ENCODE measurements at places on chromosomes 3 and 15. TPM values are rescaled to one million over a fixed set of nuclear protein-coding genes. Genes with fewer than 3 reads are reported as not detected.
A peak's percentile ranks its signal among the peaks of the same experiment; 100 is the strongest.

- H3K4me1 ChIP-seq, result peaks cover 9% of the 10 kb centered on the region
- no peak overlapping the region for H3K4me3 ChIP-seq
- no peaks in the 10 kb centered on the region for H3K36me3 ChIP-seq
- no peaks in the 10 kb centered on the region for H3K27me3 ChIP-seq
- DNase-seq, result no peak
Measured at GRCh38 chr15:59176653-59177316, 29.9 kb upstream of the LDHAL6B start.

DNA sequence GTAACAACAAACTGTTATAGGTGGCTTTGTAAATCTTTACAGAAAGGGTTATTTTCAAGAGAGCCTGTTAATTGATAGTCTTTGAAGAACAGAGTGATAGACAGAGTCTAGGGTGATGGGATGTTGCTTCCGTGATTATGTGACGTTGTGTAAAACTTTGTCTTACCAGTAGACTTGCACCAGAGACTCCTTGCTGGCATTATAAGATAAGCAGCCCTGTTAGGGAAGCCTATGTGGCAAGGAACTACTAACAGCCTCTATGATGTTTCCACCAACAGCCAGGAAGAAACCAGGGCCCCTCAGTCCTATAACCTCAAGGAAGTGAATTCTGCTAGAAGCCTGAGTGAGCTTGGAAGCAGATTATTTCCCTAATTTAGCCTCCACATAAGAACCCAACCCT is 18.9 kb downstream of the STT3B start:
- no peak for DNase-seq
- no peaks in the 10 kb centered on the region for H3K27me3 ChIP-seq
- peaks cover 17% of the 10 kb centered on the region for H3K4me1 ChIP-seq
- H3K36me3 ChIP-seq, result no peaks in the 10 kb centered on the region
- H3K4me3 ChIP-seq, result no peak overlapping the region

DNA sequence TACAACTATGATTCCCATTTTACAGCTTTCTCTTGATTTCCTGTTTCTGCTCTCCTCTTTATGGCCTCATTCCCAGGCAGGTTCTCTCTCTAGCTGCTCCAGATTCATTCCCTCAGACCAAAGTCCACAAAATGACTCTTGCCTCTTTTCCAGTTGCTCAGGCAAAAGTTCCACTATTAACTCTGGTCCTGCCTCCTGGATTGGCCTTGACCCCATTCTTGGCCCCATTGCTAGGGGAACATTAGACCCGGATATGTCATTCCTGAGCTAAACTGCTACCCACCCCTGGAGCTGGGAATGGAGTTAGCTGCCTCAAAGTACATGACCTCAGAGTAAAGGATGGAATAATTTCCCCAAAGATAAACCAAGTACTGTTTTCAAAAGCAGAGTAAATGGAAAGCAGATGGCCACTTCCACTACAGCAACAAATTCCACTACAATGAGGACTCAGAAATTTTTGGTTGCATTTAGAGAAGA is 73.0 kb upstream of the GAP43 start:
- DNase-seq, result no peak
- no peaks in the 10 kb centered on the region for H3K4me1 ChIP-seq
- no peaks in the 10 kb centered on the region for H3K27me3 ChIP-seq
- H3K4me3 ChIP-seq, result no peak overlapping the region

DNA sequence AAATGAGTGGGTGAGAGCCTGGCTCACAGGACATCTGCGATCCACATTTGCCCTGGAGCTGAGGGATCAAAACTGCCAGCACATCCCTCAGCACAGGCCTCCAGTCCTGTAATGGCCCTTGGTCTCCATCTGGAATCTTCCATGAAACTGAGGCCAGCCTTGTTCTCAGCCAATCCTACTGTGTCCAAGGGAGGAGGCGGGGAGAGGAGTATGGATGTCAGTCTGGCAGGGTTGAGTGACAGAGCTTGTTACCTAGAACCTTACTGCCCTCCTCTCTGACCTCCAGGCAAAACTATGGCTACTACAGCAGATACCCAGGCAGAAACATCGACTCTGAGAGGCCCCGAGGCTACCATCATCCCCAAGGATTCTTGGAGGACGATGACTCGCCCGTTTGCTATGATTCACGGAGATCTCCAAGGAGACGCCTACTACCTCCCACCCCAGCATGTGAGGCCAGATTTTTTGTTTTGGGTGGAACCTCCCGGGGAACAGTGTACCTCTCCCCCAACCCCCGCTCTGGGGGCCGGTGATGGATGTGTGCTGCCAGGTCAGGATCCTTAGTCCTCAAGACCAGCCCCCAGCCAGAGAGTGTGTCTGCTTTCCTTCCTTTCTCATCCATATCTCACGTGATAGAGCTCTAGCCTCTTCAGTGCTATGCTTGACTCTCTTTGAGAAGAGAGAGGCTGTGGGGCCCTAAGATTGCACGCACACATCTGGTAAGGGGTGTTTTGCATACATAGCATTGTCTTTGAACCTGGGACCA is 41.3 kb downstream of the CHDH start:
- H3K4me3 ChIP-seq, result no peak overlapping the region
- H3K27me3 ChIP-seq, result no peaks in the 10 kb centered on the region
- H3K4me1 ChIP-seq, result peaks cover 22% of the 10 kb centered on the region
- peak; percentile 61 for DNase-seq
- H3K27ac ChIP-seq, result no peak overlapping the region

DNA sequence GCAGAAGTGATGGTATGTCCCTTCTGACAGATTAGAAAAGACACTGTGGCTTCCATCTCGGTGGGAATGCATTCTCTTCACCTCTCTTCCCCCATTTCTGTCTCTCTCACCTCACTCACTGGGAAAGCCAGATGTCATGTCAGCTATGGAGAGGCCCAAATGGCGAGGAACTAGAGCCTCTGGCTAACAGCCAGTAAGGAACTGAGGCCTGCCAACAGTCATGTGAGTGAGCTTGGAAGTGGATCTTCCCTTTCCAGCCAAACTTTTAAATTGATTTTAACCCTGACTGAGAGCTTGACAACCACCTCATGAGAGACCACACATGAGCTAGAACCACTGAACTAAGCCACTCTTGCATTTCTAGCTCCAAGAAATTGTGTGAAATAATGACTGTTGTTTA is 35.2 kb upstream of the CDAN1 start:
- no peaks in the 10 kb centered on the region for H3K27me3 ChIP-seq
- peaks cover 19% of the 10 kb centered on the region for H3K36me3 ChIP-seq
- H3K4me3 ChIP-seq, result no peak overlapping the region
- no peaks in the 10 kb centered on the region for H3K4me1 ChIP-seq

DNA sequence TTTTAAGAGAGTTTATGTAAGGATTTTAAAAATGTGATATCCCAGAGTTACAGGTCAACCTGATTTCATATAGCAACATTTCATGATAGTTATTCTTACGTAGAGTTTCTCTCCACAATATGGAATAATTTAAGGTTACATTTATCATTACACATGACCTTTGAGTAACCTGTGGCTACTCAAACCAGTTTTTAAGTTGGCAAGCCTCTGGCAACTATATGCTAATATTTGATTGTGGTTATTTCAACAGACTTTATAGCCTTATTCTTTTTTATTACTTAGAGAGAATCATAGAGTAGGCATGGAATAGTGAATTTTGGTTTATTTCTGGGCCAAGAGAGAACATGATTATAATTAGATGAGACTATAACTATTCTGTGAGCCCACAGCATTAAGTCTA is 504.9 kb downstream of the NLGN1 start:
- H3K36me3 ChIP-seq, result no peaks in the 10 kb centered on the region
- no peaks in the 10 kb centered on the region for H3K27me3 ChIP-seq
- H3K4me1 ChIP-seq, result peaks cover 14% of the 10 kb centered on the region
- no peak overlapping the region for H3K4me3 ChIP-seq
- DNase-seq, result no peak

DNA sequence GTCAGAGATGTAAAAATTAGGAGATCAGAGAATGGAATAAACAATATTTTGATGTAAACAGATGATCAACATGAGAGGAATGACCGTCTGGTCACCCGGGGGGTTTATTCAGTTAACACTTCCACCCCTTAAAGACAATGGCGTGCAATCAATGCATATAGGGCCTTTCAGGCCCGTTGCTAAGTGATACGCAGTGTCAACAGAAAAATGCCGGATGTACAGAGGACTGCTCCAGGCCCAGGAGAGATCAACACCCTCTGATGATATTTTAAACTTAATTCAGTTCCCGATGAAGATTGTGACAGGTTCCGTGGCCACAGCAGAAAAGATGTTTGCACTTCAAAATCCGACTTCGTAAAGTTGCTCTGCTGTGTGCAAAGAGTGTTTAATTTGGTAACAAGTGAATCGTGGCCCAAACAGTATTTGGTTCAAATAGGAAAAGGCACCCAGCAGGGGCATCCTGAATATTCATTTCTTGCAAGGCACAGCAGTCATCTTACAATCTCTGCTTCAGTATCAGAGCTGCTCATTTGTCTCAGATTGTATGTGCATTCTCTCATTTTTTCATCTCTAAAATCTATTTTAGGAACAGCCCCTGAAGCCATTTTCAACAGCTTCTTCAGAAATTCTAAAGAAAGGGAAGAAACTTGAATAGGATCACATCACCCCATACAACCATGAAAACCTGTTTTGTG is 72.6 kb downstream of the FOXB1 start:
- no peaks in the 10 kb centered on the region for H3K27me3 ChIP-seq
- H3K4me1 ChIP-seq, result no peaks in the 10 kb centered on the region
- H3K4me3 ChIP-seq, result no peak overlapping the region
- no peak for DNase-seq

DNA sequence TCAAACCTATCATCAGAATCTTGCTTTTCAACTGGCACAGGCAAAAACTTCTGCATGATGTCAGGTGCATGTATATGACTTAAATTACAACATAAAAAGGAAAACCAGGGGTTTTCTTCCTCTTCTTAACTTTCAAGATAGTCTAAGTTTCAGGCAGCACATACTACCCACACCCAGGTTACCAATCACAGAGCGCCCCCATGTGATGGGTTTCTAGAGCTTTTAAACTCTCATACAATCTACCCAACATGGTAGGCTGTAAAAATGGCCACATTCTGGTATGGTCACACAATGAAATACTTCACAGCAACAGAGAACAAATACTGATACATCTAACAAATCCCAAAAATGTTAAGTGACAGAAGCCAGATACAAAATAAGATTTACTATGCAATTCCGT is 7.4 kb downstream of the MESD start:
- no peaks in the 10 kb centered on the region for H3K27me3 ChIP-seq
- DNase-seq, result no peak
- no peak overlapping the region for H3K4me3 ChIP-seq
- peaks cover 3% of the 10 kb centered on the region for H3K36me3 ChIP-seq
- H3K4me1 ChIP-seq, result peaks cover 4% of the 10 kb centered on the region
- no peak overlapping the region for H3K27ac ChIP-seq

DNA sequence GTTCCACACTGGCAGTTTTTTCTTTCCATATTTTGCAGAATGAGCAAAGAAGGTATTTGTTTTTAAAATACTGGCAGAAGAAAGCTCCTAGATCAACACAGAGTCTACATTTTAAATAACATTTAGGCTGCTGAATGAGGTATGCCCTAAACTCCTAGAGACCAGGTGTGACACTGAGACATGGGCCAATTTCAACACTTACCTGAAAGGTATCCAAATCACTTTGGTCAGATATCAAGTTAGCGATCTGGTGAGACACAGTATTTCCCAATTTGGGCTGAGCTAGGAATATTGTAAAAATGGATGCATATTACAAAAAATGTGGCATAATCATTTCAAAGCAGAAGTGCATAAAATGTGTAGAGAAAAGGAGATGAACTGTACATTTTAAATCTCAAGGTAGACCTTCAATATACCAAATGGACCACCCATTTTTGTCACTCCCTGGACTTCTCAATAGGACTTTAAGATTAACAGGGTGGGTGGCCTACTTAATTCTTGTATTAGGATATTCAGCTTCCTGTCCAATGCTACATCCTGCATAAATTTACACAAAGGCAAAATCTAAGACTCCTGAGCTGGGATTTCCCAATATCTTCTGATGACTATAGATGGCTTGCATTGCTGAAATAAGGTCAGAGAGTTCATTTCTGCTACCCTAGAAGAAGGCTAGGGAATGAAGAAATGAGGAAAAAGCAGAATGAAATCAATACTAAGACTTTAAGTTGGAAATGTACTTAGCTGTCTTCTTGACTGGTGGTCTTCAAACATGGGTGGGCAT is 487.8 kb downstream of the FOXP1 start:
- H3K27me3 ChIP-seq, result no peaks in the 10 kb centered on the region
- H3K4me3 ChIP-seq, result no peak overlapping the region
- no peaks in the 10 kb centered on the region for H3K36me3 ChIP-seq
- no peak overlapping the region for H3K27ac ChIP-seq
- DNase-seq, result no peak

DNA sequence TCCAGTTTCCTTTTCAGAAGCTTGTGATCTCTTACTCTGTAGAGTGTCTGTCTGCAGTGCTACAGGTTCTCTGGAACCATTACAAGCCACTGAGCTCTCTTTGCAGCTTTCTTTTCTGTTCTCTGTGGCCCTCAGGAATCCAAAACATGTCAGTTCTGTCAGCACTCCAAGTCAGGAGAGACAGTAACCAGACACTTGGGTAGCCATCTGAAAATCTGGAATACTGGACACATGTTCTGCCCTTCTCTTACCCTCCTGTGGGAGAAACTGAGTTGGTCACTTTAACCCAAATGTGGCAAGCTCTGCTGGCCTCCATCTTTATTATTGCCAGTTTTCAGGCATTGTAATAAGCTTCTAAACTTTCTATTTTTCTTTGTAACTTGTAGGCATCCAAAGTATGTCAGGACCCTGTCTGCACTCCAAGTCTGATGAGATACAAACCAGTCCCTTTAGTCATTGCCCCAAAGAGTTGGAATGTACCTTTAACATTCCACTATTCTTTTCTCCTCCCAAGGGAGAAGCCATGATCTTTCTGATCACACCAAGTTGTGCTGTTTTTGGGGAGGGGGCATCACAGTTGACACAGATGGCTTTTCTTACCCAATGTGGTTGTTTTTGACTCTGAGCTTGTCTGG is 183.7 kb downstream of the DPH6 start:
- H3K27me3 ChIP-seq, result no peaks in the 10 kb centered on the region
- H3K27ac ChIP-seq, result peak overlapping the region; percentile 97
- no peaks in the 10 kb centered on the region for H3K36me3 ChIP-seq
- no peak overlapping the region for H3K4me3 ChIP-seq
- peak; percentile 84 for DNase-seq

DNA sequence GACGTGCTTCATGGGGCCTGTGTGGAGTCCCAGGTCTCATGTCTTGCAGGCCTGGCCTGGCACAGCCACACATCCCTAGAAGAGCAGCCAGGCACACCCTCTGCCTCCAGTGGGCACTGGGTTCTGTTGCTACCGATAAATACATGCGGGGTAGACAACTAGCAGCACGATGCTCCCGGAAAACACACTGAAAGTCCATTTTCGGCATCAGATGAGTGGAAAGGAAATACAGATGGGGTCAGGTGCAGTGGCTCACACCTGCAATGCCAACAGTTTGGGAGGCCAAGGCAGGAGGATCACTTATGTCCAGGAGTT is 165.1 kb downstream of the NSMCE3 start:
- no peak for DNase-seq
- H3K27ac ChIP-seq, result no peak overlapping the region

PRICKLE2 gene
- 11.6 TPM for total RNA-seq

CHST13 gene
- 0.67 TPM for total RNA-seq

ACP3 gene
- 35.6 TPM for total RNA-seq

DPPA4 gene
- total RNA-seq, result 0.51 TPM

CPNE9 gene
- not detected for total RNA-seq

SEMA3G gene
- 6.5 TPM for total RNA-seq

TLR9 gene
- total RNA-seq, result not detected

FAH gene
- total RNA-seq, result 25.5 TPM

MYO5C gene
- 3.7 TPM for total RNA-seq
